Stimulated activated CD8-positive, alpha-beta memory T cell treated with anti-CD3 and anti-CD28 coated beads, Interleukin-15, amount 100 ng/mL, for 24 hours (primary cell): ENCODE measurements at places on chromosomes 7 and 10.

DNA sequence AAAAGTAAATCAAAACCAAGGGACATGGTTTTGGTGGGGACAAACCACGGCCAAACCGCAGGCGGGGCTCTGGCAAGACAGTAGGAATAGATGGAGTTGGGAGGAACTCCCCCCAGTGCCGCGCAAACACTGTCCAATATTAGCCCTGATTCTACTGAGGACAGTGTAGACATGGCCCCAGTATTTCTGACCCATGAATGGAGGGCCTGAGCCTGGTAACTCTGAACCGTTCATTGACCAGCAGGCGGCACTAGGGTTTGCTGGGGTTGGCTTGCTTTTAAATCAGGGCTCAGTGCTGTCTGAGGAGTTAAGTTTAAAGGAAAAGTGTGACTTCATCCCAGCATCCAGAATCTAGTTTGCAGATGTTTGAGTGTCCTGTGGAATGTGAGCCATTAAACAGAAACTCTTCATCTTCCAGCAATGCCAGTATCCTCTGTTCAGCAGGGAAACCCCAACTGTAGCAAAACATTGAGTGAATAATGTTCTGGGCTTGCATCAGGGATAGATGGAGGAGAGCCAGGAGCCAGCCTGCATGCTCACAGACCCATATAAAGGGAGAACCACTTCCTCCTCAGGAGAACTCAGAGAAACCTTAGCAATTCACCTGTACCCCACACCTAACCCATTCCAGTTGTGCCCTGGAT lies 147.4 kb upstream of the PRSS58 start:
- DNase-seq: no peak

GRCh38 chr7:18903695-18904094 lies 213.7 kb downstream of the TWIST1 start:
- DNase-seq: no peak

GRCh38 chr7:117064688-117065087 lies 111.4 kb downstream of the ST7 start:
- no peak for DNase-seq

- no peak for DNase-seq
Measured at GRCh38 chr7:98994046-98994944, 116.0 kb downstream of the TRRAP start.

GRCh38 chr10:17915181-17915580 lies 36.5 kb upstream of the SLC39A12 start:
- DNase-seq: no peak

DNA sequence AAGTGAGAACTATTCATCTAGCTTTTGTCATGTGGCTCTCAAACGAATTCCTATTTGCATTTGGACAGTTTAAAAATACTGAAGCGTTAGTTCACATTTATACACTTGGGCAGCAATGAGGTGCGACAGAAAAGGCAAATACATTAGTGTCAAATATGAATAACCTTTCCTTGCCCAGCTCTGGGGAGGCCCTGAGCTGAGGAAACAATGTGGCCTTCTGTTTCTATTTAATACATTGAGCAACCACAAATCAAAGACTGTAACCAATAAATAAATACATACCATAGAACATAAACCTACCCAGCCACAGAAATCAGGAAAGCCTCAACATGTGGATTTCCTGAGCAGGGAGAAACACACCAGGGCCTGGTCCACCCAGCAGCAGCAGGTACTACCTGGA lies 585.2 kb downstream of the PARD3 start:
- no peak for DNase-seq

DNA sequence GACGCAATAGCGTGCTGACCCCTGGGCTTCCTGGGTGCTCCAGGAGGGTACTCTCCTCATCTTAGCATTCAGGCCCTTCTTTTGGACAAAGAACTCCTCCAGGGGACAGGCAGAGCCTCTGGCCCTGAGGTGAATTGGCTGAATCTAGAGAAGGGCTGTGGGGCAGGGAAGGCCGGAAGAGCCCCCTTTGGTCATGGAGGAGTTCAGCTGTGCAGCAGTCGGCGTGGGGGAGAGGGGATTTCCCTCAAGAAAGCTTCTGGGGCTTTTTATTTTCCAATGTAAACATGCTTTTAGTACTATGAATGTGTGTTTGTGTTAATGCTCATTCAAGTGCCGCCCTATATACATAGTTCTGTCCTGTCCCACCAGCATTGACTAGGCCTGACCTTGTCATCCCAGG lies 38.8 kb downstream of the FIGNL1 start:
- DNase-seq: no peak

DNA sequence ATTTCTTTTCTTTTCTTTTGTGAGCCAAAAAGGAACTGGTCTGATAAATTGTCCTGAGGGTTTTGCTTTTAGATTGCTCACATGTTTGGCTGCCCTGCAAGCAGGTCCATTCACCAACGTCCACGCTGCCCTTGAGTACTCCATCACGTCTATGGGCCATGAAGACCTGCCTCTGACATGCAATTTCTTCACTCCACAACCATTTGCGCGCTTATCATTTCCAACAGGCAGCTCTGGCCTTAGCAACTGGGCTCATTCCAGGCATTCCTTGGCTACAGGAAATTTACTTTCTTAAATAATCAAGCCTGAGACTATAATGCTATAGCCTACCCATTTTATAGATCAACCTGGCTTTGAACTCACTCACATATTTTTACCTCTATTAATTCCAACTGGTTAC lies 408.3 kb upstream of the C7orf33 start:
- no peak for DNase-seq

DNA sequence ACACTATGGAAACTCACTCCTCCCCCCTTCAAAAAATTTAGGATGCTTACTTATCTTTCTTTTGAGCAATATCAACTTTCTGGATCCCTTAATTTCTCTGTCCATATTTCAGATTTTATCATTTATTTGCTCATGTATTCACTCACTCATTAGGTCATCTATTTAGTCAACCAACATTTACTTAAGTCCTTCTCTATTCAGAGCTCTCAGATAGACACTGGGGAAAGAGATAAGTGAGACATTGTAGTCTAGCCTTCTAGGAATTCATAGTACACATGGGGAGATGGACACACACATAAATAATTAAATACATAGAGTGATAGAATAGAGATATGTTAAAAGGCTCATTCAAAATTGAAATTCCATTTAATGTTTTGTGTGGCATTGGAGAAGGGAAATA lies 9.2 kb downstream of the CPN1 start:
- no peak for DNase-seq

DNA sequence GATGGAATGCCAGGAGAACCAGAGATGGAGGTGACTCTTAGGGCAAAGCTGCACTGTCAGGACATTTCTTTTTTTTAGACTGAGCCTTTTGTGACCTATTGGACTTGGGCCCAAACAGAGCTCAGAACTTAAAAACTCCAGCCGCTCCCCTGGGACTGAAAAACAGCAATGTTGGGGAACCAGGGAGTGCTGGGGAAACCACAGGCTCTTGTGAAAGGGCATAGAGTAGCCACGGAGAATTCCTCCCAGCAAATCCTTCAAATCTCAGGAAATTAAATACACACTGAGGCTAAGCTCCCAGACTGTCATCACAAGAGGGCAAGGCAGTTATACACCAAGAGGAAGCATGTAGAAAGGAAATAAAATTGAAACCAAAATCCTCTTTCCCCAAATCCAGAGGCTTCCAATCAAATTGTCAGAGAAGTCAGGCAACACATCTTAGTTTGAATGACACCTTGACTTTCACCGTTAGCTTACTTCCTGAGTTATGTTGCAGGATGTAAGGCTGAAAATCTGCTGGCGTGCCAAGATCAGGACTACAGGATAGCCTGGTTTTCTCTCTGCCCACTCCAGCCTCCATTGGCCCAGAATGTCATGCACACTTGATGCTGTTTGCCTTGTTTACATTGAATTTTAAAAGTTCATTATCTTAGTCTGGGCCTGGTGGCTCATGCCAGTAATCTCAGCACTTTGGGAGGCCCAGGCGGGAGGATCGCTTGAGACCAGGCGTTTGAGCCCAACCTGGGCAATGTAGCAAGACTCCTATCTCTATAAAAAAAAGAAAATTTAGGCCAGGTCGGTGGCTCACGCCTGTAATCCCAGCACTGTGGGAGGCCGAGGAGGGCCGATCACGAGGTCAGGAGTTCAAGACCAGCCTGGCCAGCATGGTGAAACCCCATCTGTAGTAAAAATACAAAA lies 2.6 kb upstream of the RFC2 start:
- no peak for DNase-seq
